NCI-H774 (cell line): ENCODE measurements at places on chromosomes 2 and 18.

- DNase-seq, result no peak
These were observed 69.0 kb upstream of the DLGAP1 start for GRCh38 chr18:4524096-4524495.

DNA sequence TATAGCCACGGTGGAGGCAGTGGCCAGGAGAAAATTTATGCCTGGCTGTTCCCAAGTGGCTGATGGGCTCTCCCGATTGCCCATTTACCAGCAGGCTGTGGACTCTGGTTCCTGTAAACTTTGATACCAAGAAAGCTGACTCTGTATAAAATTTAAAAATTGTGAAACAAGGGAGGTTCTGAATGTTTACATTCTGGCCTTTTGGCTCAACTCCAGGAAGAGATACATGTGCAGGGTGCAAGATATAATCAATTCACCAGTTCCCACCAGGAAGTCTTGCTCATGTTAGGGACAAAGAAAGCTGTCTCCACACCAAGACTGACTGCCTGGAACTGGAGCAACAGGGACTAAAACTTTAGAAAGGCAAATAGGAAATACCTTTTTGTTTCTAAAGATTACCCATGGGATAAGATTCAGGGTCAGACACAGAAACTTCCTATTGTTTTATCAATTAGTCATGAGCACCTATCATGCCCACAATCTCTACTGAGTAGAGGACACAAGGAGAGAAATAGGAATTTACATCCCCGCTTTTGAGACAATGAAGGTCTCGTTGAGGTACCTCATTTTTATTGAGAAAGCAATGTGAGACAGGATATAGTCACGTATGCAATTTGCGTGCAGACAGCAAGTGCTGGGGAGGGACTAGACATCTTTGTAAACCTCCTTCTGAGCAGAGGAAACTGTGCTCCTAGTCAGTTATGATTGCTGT is 123.5 kb downstream of the LIPG start:
- no peak for DNase-seq

DNA sequence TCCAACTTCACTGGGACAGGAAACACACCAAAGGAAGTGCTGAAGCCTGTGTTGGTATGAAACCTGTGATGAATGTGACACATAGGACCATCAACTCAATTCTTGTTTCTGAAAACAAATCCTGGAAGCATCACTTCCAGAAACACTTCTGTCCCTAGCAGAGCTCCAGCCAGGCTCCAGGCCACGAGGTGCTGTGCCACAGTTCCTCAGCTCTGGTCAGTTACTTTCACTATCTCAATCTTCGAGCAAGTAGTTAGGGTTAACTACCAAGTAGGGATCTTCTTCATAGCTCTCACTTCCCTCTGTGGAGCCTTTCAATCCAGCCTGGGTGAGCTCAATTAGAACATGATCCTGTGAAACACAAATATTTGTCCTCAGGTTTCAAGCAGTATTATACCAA is 3.6 kb upstream of the LCT start:
- no peak for DNase-seq

DNA sequence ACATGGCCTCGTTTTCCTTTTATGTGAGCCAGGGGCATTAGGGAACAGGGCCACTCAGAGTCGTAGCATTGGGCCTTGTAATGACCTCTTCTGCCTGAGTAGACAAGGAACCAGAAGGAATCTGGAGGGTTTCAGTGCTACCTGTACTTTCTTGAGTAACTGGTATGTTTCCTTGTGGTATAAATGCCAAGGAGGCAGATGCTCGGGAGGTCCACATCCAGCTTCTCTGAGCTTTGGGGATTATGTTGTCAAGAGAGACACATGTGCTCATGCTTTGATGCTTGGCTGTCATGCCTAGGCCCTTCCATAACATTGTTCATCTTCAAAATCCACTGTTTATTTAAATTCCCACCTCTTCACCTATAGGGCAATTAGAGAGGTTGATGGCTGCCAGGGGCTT is 26.3 kb downstream of the FOSL2 start:
- no peak for DNase-seq

GRCh38 chr2:60544062-60544461 is 9.4 kb downstream of the BCL11A start:
- DNase-seq, result no peak

DNA sequence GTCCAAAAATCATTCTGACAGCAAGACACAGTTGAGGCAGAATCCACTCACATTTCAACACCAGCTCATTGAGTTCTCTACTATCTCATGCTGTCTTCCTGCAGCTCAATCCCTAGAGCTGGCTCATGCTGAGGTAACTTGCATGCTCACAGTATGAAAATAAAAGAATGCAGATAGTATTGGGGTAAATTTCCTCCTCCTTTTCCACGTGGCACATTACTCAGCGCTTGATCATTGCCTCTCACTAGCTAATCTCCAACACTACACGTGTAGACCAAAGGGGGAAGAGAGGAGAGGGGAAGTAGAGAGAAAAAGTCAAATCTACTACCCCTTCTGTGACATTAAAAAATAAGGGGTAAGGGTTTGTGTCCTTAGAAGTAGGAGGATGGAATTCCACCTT is 300.6 kb downstream of the AFF3 start:
- DNase-seq, result no peak

DNA sequence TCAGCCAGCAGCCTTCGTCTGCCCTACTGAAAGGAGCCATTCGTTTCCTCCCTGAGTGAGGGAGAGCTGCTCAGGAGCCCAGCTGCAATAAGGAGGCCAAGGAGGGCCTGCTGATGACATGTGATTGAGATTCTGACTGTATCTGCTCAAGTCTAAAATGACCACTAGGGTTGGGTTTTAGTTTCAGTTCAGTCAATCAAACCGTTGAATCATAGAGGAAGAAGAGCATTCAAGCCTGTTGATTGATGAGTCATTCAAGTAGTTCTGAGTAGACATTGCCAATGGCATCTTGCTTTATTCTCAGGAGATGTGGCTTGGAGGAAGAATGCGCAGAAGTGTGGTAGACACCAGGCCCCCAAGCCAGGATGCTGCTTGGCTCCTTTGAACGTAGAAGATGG is 19.9 kb upstream of the BCL2L11 start:
- no peak for DNase-seq

DNA sequence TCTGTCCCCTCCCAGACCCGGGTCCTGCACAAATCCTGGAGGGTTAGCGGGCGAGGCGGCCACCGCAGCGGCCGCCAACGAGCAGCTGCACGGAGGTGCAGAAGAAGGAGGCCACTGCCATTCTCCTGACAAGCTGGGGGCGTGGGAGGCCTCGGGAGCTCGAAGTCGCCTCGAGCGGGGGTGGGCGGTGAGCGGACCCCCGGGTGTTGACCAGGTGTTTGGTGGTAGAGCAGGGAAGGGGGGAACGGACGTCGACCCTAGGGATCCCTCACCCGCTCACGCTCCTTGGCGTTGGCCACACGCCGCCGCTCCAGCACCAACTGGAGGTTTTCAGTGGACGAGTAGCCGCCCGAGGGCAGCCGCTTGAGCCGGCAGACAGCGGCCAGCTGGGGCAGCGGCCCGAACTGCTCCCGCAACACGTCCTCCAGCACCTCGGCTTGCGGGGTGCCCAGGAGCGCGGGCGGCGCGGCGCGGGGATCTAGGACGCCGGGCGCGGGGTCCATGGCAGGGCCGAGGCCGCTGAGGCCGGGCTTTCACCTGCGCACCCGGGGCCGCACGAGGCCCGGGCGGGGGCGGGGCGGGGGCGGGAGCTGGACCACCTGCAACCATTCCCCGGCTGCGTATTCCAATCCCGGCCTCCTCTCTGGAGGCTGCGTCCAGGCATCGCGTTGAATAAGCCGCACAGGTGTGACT is at the start of gene FIGLA:
TSS of gene FIGLA (minus strand) at position 508 of the 693 bp plus-strand sequence. CDS start at position 503, 5 bp downstream.
- DNase-seq, result no peak

- DNase-seq, result no peak
These were observed 52.3 kb upstream of the OTOF start for GRCh38 chr2:26530240-26530540.

- no peak for DNase-seq
These were observed 405.3 kb downstream of the MBD2 start for GRCh38 chr18:53819174-53819573.

DNA sequence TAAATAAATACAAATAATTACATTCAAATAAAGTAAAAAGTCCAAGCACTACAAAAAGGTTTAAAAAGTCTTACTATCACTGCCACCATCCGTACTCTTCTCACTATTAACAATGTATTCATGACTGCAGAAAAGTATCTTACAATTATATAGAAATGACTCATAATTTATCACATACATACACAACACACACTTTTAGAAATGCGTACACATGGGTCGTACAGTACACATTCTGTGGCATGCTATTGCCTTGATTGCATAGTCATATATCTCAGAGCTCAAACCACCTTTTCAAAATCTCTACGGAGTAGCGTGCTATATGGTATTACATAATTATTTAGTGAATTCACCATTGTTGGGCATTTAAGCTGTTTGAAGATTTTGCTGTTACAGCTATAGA is 41.6 kb upstream of the ANXA4 start:
- DNase-seq, result no peak

- DNase-seq, result no peak
These were observed 87.7 kb downstream of the PTGR3 start for GRCh38 chr18:75121266-75121665.

DNA sequence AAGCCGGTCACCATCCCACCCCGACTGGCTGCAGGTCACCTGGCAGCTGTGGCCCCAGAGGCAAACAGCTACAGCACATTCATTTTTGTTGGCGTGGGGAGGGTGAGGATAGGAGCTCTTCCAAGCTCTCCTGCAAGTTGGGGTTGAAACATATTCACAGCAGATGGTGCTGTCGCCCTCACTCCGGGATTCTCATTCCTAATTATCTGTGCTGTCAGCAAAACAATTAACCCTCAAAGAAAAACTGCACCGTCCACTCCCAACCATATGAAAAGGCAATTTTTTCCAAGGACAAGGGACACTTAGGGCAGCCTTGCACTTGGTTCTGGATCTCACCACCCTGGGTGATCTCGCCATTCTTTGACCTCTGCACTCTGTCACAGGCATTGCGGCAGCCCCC is 68.6 kb downstream of the ZBTB7C start:
- DNase-seq, result no peak

DNA sequence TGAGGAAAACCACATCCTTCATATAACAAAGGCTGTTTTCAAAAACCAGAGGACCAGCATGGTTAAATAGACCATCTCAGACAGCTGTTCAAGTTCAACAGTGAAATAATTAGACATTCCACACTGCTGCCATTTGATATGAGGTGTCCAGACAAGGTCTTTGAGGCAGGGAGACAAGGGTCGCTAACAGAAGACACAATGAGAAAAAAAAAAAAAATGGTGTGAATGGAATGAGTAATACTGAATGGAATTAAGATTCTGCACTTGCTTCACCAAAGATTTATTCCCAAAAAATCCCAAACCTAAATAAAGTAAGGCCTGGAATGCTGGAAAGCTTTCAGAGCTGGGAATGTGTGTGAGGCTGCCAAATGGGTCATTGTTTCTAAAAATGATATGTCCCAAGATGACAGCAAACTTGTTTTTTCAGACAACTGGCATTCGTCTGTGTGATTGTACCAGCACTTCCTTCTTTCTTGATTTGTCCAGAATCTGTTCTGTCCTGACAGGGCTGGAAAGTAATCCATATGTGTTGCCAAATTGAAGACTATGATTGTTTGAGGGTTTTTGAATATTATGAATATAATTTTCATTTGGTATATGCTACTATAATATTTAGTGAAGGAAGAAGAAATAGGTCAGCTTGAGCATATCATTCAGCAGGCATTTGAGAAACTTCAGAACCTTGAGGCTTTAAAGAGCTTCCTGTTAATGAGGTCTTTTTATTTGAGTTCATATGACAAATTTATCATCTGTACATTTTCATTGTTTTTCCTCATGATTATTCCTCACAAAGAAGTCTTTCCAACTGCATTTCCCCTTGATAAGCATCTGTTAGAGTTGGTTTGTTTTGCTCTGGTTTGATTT is 85.2 kb upstream of the ITGA4 start:
- DNase-seq, result no peak

GRCh38 chr18:6069103-6069502 is 173.8 kb upstream of the TMEM200C start:
- no peak for DNase-seq

DNA sequence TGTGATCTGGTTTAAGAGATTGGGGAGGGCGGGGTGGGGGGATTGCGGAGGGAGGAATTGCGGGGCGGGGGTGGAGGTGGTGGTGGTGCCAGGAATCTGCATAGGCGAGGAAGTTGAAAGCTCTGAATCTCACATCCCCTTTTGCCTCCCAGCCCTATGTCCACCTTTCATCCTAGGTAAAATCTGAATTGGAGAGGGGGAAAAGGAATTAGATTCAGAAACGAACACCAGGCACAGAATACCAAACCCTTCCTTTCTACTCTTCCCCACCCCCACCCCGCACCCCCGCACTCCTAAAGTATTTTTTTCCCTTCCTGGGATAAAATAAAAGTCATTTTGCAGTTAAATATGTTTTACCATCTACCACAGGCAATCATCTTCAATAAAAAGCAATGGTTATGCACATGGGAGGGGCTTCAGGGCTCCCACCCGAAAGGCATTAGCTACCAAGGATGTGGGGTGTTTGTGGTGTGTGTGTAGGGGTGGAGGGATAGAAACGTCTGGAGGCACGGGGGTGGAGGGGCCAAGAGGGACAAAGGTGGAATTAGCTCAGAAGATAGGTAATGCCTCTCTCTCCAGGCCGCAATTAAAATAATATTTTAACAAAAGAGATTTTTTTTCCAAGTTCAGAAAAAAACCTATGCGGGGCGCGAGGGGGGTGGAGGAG is 1.8 kb downstream of the IGFBP5 start:
- DNase-seq, result no peak

GRCh38 chr2:86056590-86057331 is 48.9 kb downstream of the POLR1A start:
- no peak for DNase-seq

- no peak for DNase-seq
These were observed 1.6 kb downstream of the MTCL1 start for GRCh38 chr18:8706791-8707555.

DNA sequence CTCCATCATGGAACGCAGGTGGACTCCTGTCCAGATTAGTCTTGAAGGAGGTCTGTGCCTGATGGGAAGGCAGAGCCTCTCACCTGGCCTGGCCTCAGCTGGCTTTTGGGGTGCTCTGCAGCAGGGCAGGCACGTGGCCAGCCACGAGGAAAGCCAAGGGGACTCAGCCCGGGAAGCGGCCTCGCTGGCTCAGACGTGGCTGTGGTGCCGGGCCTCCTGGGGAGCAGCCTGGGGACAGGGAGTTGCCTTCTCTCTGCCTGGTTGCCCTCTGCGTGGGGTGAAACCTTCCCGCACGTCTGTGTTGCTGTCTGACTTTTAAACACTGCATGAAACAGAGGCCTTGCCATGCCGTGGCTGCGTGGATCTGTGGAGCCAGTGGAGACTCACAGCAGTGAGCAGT is 45.0 kb downstream of the RTP5 start:
- DNase-seq, result no peak
